ENCODE measurements at places on chromosomes 13 and 19.

DNA sequence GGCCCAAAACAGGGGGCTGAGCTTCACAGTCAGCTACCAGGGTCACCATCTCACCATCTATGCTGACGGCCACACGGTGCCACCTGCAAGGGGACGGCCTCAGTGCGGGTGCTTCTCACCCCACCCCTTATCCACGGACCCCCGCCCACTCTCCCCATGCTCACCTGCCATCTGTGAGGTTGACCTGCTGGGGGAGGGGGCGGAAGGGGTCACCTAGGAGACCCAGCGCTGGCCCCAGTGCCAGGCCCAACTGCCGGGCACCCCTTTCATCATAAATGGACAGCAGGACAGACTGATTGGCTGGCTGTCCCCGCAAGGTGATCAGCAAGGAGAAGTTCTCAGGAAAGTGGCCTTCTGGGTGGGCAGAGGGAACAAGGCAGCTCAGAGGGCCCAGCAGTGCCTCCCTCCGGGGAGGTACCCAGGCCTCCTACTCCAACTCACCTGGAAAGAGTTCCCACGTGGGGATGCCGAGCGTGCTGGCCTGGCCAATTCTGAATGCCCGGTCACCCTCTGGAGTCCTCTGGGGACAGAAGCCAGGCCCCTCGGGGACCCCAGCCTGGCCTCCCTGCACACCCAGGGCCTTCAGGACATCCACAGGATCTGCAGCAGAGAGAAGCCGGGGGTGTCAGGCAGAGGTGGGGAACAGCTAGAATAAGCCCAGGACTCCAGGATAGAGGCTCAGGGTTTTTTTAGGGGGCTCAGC lies 4.5 kb downstream of the COL5A3 start:
- DNase-seq: no peak

DNA sequence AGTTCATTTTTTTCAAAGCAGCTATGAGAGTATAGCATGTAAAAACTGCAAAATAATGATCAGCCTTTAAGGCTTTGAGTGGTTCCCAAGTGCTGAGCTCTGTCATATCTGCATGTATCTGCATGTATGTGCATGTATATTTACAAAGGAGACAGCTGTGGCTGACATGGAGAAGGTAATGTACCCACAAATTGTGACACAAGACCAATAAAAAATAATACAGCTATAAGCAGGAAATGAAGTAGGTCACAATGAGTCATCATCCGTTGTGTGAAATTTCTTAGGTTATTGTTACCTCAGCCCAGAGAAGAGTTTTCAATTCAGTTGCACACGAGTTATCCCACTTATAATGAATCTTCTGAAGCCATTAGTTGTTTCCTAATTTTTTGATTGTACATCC lies 60.9 kb upstream of the MED4 start:
- peak; percentile 53 for DNase-seq

DNA sequence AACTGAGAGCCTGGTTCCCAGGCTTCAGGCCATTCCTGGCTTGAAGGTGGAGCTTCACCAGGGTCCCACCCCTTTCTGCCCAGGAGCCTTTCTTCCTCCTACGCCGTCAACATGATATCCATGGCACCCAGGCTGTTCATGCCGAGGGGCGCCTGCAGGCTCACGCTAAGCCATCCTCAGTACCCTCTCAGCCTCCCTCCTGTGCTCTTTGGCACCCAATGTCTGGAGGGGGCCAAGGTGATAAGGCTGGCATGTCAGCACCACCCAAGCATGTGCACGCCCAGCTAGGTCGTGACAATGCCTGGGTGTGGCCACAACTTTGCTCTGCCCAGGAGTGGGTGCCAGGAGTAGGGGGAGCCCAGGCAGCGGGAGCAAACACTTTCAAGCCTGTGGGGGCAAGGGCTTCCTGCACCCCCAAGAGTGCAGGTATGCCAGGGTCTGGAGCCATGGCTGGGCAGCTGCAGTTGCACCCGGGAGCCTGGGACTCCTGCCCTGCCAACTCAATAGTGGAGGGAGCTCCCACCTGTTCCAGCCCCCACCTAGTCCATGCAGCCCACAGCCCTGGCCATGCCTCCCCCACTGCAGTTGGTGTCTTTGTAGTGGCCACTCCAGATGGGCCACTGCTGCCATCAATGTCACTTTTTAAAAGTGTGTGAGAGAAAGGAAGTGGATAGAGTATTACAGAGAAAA lies 219.9 kb downstream of the MAB21L1 start:
- no peak for DNase-seq

DNA sequence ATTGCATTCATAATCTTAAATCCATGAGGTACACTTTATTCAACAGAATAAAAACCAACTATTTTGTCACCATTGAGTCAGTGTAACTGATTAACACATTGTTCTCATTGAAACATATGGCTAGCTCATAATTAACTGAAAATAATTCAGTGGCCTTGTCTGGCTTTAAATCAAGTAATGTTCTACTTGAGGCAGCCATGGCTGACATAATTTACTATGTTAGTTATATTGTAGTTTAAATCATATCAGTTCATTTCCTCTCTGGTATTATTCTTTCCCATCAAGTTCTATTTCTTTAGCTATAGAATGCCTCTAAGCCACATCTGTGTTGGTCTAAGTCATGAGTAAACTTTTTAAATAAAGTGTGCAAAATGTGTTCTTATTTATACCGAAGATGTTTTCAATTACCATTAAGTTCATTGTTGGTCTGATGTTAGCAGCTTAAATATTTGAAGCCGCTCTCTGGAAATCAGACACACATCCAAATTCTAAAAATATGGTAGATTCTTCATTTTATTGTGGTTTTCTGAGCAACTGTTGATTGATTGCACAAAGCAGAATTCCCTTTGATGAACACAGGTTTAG lies 393.7 kb downstream of the GPC6 start:
- no peak for DNase-seq

- peak; percentile 88 for DNase-seq
Measured at GRCh38 chr19:50333235-50333736, 4.1 kb upstream of the KCNC3 start.

GRCh38 chr19:34969721-34970120 lies 5.7 kb upstream of the ZNF792 start:
- DNase-seq: no peak

DNA sequence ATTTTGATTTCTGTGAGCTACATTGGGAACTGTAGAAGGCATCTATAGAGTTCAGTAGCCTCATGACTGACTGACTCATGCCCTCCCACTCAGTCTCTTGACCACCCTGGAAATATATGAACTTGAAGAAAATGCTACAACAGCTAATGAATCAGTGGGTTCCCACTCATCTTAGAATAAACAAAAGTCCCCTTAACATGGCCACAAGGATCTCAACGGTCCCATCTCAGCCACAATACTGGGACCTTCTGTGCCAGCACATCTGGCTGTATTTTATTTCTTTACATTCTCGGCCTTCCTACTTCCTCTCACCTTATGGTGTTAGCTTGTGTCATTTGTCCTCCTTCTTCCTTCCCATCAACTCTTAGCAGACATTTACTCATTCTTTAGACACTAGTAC lies 619.8 kb downstream of the DCT start:
- DNase-seq: no peak

DNA sequence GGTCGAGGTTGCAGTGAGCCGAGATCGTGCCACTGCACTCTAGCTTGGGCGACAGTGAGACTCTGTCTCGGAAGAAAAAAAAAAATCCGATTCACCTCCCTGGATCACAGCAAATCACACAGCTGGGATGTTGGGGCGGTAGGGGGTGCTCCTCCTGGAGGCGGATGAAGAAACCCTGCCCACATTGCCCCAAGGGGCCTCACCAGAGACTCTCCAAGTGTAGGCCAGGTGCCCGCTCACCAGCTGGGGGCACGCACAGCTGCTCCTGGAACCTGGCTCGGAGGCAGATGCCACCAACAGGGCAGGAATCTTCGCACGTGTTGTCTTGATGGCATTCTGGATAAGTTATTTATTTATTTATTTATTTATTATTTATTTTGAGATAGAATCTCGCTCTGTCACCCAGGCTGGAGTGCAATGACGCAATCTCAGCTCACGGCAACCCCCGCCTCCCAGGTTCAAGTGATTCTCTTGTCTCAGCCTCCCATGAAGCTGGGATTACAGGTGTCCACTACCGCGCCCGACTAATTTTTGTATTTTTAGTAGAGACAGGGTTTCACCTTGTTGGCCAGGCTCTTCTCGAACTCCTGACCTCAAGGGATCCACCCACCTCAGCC lies 3.1 kb downstream of the UQCR11 start:
- no peak for DNase-seq

DNA sequence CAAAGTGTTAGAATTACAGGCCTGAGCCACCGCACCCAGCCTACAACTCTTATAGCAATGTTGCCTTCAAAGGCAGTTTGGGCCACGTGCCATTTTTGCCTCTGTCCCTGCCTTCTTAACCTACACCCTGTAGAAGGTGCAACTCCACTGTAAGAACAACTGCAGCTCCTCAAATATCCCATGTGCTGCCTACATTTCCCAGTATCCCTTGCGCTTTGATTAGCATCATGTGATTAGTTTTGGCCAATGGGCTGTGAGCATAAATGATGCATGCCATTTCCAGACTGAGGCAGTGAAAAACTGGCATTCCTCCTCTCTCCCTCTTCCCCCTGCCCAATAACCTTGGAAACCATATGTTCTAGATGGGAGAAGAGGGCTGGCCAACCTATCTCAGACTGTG lies 75.2 kb upstream of the MRI1 start:
- no peak for DNase-seq

GRCh38 chr19:41698746-41699230 lies 9.6 kb upstream of the CEACAM5 start:
- DNase-seq: peak; percentile 49

DNA sequence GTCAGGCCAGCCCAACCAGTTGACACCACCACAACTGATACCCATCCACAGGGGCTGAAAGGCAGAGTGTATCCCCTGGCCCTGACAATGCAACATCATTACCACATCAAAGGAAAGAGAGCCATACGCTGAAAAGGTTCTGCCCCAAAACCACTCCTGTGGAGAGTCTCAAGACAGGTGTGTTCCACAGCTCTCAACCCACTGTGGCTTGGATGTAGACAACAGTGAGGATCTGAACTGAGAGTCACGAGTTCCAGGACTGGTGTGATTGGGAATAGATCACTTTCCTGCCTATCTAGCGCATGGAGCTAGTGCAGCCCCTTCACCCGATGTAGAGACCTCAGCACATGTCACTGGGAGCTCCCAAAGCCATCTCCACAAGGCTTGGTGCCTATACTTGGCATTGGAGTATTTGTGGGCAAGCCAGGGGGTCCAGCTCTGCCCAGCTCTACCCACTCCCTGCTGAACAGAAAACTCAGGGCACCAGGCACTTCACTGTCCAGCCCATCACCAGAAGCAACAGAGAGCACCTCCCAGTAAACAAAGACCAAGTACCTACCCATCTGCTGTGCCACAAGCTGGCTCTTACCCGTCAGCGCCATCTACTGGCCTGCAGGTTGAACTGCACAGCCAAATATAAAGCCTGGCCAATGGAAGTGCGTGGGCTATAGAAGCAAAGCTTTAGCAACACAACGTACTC lies 579.5 kb downstream of the UQCRFS1 start:
- DNase-seq: no peak

- DNase-seq: peak; percentile 94
Measured at GRCh38 chr19:934865-935479, 9.1 kb downstream of the ARID3A start.

GRCh38 chr13:25295701-25296100 lies 5.7 kb upstream of the NUP58 start:
- DNase-seq: no peak

DNA sequence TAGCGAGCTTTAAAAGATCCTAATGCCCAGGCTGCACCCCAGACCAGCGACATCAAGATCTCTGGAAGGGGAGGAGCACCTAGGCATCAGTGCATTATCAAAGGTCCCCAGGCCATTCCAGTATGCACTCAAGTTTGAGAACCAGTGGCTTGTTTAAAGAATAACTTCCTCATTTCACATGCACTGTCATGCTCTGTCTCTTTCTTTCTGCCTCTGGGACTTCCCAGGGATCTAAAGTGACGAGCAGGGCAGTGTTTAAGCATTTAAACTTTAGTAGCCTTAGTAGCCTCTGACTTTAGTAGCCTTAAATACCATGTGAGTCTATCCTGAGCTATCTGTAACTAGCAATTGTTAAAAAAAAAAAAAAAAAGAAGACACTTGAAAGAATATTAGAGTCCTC lies 8.9 kb upstream of the FARP1 start:
- no peak for DNase-seq

DNA sequence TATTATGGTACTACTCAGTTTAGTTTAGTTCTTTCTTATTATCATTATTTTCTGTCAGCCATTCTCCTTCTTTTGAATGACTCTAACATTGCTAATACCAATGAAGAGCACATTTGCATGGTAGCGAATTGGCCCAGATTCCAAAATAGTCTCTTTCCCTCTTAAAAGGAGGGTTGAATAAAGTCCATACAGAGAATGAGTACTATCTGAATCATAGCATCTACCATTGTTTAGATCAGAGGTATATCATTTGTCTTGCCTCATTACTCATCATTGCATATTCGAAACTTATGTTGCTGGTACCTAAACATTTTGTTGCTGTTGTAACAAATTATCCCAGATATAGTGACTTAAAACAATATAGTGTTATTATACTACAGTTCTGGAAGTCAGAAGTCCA lies 1235.3 kb upstream of the ATXN8OS start:
- DNase-seq: no peak

DNA sequence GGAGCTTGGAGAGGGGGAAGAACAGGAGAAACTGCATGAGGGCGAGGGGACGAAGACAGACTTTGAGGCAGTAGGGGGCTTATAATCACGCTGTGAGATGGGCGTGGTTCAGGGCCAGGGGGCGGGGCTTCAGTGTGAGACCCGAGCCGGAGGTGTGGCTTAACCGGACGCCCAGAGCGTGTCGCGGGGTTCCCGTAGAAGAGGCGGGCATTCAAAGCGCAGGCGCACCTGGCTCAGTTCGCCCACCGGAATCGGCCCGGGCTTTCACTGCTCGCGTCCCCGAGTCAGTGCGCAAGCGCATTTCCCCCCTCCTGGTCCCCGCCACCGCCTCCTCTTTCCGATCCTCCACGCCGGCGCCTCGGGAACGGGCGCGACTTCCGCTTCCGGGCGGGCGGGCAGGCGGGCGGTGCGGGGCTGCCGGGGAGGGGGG lies 225 bp upstream of the ZNF865 start:
- DNase-seq: peak; percentile 97

DNA sequence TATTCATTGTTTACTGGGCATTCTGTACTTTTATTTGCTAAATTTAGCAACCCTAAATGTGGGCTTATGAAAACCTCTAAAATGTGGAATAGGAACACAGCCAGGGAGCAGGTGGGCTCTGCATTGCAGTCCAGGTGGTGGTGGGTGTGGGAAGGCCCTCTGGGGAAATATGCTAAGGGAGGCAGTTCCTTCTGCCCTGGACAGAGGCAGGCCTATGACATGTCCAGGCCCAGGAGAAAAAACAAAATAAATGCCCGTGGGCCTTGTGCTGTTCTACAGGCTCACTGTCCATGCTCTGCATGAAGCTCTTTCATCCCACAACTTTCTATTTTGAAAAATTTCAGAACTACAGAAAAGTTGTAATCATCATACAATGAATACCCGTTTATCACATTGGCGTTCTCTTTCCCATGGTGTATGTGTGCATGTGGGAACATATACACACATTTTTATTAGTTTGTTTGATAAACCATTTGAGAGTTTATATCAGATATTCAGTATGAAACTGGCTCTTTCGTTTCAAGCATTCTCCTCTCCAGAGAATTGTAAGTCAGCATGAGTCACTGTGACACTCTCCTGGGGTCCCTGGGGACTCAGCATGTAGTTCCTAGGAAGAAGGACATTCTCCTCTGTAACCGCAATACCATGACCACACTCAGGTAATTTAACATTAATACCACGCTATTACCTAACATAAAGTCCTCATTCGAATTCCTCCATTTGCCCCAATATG lies 505.3 kb downstream of the COG6 start:
- DNase-seq: no peak

GRCh38 chr13:51714663-51715168 lies 89.2 kb downstream of the DHRS12 start:
- DNase-seq: no peak

Measured in prostate gland (tissue), 2 donors.